ENCODE measurements at places on chromosomes 6 and 20. TPM values are rescaled to one million over a fixed set of nuclear protein-coding genes. Genes with fewer than 3 reads are reported as not detected.

Gene GFOD1
- total RNA-seq, result 34.4 TPM

Gene TSHZ2
- under 0.01 TPM for total RNA-seq

Gene PDE7B
- total RNA-seq, result 18.8 TPM

Gene MEI4
- total RNA-seq, result not detected

Gene GJA10
- total RNA-seq, result not detected

Gene TTBK1
- 0.15 TPM for total RNA-seq
